Stimulated activated CD8-positive, alpha-beta memory T cell treated with anti-CD3 and anti-CD28 coated beads, Interleukin-7, amount 100 ng/mL, for 1 hour (primary cell): ENCODE measurements at places on chromosomes 5 and 9.

GRCh38 chr5:142697356-142698255 lies 11.7 kb upstream of the FGF1 start:
- no peak for DNase-seq

DNA sequence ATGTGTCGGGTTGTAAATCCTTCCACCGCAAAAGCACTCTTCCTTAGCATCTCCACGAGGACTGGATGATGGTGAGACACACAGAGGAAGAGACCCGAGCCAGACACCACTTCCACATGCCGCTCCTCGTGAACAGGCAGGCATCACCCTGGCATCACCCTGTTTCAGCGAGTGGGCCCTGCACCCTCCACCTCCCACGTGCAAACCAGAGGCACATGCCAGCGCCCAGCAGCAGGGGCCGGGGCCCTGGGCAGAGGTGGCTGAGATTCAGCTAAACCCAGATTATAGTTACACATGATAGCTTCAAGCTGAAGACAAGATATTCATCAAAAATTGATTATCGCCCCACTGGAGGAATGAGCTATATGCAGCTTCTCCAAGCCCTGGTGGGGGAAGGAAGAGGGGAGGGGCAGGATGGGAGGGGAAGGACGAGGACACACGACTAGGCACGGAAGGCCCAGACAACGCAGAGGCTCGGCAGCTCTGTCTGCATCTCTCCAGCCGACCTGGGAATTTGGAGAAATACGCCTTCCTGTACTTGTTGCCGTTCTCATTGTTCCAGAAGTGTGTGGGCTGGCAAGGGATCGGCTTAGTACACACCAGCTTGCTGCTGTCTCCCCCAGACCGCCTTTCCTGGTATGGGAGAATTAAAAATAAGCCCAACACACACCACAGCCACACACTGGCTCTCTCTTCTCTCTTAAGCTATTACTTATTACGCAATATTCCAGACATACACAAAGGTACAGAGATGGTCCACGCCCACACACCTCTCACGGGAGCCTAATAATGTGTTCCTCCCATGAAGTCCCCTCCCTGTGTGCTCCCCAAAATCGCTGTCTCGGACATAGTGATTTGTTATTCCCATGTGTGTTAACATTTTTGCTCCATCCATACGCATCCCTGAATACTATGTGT lies 50.4 kb upstream of the ZNF354A start:
- DNase-seq: no peak

GRCh38 chr9:114465906-114466900 lies 39.1 kb downstream of the WHRN start:
- DNase-seq: no peak

- no peak for DNase-seq
Observed at GRCh38 chr5:96576876-96577275, 85.3 kb upstream of the CAST start.

GRCh38 chr5:109225716-109226625 lies 183.8 kb downstream of the PJA2 start:
- DNase-seq: no peak

- no peak for DNase-seq
Observed at GRCh38 chr5:151020304-151021110, at the start of gene GPX3. Gene GPX3, plus strand, starts transcription at chr5:151020591. Its CDS starts 64 bp downstream, at chr5:151020655.

DNA sequence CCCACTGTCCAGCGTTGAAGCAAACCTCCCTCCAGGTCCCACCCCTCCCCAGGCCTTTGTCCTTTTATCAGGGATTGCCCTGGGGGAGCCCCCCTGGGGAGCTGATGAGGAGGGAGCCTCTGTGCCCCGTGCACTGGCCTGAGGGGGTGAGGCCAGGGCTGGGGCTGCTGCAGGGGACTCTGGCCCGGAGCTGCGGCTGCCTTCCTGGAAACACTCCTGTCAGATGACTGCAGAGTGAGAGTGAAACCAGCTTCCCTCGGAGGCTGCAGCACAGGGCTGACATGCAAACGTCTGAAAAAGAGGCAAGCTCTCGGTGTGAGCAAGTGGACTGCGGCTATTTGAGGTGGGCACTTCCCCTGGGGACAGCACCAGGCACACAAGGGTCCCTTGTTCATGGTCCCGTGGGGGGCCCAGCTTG lies 4.6 kb upstream of the TRAF2 start:
- no peak for DNase-seq

DNA sequence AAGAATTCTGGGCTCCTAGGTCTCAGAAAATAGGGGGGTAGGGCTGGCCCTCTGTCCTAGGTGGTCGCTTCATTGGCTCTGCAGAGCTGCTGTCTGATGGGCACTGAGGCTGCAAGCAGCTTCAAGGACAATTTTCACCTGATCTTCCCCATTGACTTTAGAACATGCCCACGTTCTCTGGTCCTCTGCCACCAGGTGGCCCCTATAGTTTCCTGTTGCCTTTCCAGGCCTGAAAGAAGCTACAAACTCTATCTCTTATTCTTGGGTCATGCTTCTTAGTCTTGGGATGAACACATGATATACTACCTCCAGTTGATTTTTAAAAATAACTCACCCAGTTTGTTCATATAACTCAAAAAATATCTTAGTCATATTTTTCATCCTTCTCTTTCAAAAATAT lies 26.3 kb downstream of the SPZ1 start:
- DNase-seq: peak; percentile 7

DNA sequence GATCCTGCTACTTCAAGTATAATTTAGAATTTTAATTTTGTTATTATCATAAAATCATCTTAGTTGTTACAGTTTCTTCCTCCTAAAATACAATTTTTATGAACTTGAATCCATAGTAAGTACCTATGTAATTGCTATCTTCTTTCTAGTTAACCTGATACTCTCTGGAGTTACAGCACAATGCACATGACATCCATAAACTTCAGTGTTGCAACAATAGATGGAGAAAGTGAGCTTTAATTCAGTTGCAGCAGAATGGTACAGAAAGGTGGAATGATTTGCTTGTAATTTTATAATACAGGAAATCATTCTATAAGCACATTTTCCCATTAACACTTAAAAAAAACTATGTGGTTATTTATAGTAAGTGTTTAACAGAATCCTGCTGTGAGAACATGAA lies 372.0 kb downstream of the CDH9 start:
- no peak for DNase-seq

- DNase-seq: no peak
Observed at GRCh38 chr5:95859661-95860060, 37.1 kb upstream of the GLRX start.

GRCh38 chr5:149371296-149371962 lies 7.7 kb downstream of the IL17B start:
- DNase-seq: peak; percentile 25

DNA sequence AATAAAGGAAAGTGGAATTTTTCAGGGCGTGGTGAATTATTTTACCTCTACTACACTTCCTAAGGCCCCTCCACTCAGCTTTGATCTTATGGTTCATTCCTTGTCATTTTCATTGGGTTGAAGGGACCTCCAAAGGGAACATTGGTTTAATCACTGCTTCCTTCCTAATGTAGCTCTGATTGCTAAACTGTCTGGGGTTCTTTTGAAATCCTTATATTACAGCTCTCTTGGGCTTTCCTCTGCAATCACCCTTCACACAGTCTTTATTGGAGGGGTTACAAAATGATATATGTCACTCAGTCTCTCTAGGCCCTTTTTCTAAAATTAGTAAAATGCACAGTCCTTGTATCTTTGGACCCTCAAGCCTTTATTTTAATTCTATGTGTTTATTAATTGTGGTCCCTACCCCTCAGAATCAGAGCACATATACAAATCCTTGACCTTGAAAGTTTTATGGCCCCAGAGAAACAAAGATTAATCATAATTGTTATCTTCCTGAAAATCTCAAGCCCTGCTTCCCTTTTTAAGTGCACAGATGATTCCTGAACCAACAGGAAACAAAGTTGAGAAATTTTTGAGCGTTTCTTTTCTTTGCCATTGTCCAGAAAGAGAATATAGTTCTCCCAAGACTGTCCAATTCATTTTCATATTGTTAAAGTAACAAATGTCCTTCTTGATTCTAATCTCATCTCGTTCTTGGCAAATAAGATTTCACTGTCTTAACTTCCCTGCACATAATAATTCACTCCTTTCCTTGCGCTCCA lies 330.0 kb downstream of the ARRDC3 start:
- DNase-seq: no peak

DNA sequence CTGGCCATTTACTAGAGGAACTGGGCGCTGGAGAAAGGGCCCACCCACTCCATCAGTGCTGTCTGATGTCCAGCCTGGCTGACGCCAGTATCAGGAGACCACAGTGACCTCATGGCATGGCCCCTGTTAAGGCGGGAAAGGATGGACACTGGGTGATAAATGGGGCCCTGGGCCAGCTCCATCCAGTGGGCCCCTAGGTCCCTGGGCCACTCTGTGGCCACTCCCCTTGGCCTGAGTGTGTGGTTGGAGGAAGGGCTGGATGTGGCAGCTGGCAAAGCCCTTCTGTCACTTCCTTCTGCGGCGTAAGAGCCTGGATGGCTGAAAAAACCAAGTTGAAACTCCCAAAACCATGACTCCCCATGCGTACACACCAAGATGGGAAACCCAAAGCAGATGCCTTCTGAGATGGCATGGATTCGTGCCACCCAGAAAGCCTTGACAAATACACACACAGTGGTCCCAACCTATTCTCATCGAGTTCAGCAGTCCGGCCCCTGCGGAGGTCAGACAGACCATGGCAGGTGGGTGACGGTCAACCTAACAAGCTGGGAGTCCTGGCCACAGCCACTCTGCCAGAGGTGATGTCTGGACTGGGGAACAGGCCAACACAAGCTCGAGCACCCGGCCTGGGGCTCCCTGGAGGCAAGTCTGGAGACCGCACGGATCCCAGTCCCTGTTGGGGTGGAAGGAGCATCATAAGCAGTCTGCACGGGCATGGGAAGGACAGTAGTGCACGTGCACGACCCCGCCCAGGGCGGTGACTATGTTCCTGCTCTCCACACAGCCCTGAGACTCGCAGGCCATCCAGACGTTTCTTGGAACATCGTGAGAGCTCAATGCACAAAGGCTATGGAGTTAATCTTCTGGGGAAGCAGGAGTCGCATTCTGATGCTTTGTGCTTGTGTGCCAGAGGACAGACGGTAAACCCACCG lies 45.2 kb upstream of the NOTCH1 start:
- DNase-seq: no peak

DNA sequence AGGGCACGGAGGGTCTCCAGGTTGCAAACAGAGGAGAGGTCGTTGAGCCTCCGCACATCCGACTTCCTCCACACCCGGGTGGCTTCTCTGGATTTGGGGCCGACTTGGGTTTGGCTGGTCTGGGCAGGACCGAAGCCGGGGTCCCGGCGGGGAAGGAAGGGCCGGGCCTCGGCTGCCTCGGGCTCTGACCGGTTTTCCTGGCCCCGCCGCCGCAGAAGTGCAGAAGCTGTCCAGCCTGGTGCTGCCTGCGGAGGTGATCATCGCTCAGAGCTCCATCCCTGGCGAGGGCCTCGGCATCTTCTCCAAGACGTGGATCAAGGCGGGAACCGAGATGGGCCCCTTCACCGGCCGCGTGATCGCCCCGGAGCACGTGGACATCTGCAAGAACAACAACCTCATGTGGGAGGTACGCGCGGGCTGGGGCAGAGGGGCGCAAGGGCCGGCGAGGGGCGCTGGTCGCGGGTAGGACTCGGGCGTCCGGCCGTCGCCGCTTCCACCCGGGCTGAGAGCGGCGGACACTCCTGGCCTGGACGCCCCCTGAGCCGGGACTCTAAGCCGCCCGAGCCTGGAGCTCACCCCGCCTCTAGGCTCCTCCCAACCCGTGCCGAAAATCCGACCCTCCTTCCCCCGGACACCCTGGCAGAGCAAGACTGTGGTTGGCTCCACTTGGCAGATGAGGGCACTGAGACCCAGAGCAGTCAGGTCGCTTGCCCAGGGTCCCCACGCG lies 2.2 kb downstream of the PRDM12 start:
- DNase-seq: no peak

DNA sequence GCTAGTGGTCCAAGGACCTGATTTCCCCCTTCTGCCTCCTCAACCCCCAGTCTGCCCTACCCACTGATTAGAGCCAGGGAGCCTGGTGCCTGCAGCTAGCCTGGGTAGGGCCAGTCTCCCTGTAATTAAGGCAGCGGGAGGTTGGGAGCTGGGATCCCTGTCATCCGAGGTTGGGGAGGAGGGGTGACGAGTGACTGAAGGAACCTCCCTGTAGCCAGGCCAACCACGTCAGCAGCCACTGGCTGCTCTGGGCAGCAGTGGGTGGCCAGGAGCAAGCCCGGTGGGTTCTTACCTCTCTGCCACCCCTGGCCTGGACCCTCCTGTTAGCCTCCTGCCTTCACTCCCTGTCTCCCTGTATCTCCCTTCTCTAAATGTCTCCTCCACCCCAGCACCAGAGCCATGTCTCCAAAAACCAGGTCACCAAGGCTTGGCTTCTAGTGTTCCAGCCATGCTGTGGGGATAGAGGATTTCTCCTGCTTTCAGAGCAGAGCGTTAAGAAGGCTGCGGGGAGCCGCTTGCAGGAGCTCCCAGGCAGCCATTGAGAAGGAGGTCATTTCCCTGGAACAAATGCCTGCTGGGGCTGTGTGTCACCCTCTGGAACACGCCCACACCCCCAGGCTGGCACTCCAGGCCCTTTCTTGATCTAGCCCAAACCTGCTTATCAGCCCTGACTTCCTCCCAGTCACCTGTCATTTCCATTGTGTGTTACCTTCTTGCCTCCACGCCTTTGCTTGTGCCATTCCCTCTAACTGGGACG lies 65.0 kb upstream of the GGTA1 start:
- DNase-seq: no peak

GRCh38 chr5:59267033-59267432 lies 626.5 kb downstream of the PDE4D start:
- DNase-seq: no peak

DNA sequence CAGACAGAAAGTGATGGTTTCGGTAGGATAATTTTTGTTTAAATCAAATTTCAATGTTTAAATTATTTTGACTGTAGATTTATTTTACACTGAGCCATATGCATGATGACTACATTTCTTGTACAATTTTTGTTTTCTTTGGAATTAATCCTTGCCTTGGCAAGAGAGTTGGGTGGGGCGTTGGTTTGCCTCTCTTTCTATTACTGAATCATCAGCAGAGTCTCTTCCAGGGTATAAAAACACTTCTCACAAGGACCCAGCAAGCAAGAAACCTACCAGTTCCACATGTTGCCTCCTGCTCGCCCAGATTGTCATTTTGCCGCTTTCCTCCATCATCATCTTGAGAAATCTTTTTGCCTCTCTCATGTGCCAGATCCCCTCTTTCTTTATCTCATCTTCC lies 455.0 kb upstream of the DMAC1 start:
- no peak for DNase-seq
